ENCODE measurements at places on chromosomes 4 and X.

- no peak for DNase-seq
These were observed 207.6 kb upstream of the MAMLD1 start for GRCh38 chrX:150155436-150156035.

- no peak for DNase-seq
These were observed 96.6 kb upstream of the DMD start for GRCh38 chrX:33307911-33308354.

- DNase-seq: no peak
These were observed 8.7 kb upstream of the FAM47A start for GRCh38 chrX:34140816-34141215.

GRCh38 chr4:173532725-173533511 is 2.9 kb upstream of the HAND2 start:
- no peak for DNase-seq

- no peak for DNase-seq
These were observed 60.9 kb downstream of the SOWAHB start for GRCh38 chr4:76836860-76837562.

GRCh38 chr4:52912608-52913007 is 50.5 kb downstream of the RASL11B start:
- no peak for DNase-seq

- DNase-seq: no peak
These were observed 44.9 kb downstream of the AFAP1 start for GRCh38 chr4:7894677-7895181.

DNA sequence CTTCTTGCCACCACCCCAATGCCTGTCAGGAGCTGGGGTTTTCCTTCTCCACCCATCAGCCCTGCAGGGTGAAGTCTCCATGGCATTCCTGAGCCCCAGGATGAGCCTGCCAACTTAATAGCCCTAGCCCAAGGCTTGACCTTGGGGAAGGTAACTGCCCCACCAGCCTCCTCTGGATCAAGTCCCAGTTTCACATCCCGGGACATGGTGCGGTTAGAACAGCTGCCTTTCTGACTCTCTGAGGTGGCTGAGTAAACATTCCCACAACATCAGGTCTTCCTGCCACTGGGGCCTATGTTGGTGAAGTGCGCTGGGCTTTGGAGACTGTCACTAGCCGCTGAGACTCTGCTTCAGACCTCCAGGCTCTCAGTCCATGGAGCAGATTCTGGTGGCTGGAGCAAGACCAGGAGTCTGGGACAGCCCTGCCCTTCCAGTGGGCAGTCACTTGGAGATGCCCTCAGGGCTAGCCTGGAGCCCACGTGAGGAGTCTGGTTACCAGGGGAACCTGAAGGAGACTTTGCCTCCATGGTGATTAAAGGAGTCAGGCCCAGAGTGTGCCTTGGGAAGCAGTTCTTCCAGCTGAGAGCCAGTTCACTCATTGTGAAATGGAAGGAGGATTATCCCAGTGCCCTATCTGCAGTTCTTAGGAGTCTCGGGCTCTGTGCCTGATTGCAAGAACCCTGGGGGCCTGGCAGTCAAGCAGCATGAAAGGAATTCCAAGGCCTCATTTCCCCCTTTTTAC is 56.8 kb downstream of the SMIM20 start:
- DNase-seq: no peak

DNA sequence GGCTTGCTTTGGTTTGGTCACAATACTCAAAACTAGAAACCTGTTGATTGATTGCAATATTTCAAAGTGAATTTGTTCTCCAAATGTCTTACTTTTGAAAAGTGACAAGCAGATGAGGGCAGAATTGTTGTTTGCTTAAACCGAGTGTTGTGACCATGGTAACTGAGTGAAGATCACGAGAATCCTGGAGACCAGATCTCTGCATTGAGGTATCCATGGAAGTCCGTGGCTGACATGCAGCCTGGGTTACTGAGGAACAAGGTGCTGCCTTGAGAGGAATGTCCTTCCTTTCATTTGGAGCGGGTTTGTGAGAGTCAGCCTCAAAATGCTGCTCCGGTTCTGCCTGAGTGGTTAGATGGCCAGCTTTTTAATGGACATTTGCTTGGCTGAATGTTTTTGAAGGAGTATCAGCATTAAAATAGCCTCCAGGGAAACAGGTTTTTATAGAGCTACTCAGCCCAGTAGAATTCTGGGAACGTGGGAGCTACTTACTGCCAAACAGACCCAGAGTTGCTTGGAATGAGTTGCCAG is 31.3 kb downstream of the NYX start:
- DNase-seq: no peak

DNA sequence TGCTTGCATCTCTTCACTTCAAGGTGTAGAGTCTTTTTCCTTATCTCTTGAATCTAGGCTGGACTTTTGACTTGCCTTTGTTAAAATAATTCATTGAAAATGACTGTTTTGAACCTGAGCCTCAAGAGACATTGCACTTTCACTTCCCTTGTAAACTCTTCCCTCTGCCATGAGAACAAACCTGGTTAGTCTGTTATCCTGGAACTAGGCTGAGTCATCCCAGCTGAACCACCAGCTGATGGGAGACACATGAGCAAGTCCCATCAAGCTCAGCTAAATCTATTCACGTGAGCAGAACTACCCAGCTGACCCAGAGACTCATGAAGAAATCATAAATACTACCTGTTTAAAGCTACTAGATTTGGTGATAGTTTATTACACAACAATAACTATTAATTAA is 202.3 kb upstream of the CENPE start:
- no peak for DNase-seq

DNA sequence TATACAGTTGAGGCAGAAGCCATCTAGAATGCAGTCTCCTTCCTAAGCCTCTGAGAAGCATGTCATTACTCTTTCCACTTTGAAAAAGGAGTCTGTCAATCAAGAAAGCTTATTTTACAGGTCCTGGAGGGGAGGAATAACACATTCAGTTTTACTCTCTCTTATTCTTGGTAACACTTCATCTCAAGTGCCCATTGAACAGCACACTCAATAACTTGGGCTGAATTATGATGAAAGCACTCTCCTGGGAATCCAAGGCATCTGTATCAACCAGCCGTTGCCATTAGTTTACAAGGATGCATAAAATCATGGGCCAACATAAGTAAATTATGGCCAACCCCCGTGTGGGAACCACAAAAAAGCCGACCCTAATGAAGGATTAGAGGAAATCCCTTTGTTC is 282.4 kb downstream of the C4orf33 start:
- DNase-seq: no peak

GRCh38 chrX:153200462-153200861 is 21.4 kb downstream of the MAGEA1 start:
- DNase-seq: no peak

- no peak for DNase-seq
These were observed 67.2 kb downstream of the RPS3A start for GRCh38 chr4:151166636-151167035.

- DNase-seq: no peak
These were observed 208.6 kb downstream of the VEGFC start for GRCh38 chr4:176584031-176584606.

DNA sequence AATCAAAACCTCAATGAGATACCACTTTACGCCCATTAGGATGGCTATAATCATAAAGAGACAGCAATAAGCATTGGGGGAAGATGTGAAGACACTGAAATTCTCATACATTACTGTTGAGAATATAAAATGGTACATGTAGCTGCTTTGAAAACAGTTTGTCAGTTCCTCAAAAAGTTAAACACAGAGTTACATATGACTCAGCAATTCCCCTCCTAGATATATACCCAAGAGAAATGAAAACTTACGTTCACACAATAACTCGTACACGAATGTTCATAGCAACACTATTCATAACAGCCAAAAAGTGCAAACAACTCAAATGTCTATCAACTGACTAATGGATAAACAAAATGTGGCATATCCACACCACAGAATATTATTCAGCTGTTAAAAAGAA is 36.6 kb downstream of the PHF8 start:
- DNase-seq: no peak

- peak; percentile 53 for DNase-seq
These were observed 66.2 kb upstream of the AFAP1 start for GRCh38 chr4:8005814-8006215.

DNA sequence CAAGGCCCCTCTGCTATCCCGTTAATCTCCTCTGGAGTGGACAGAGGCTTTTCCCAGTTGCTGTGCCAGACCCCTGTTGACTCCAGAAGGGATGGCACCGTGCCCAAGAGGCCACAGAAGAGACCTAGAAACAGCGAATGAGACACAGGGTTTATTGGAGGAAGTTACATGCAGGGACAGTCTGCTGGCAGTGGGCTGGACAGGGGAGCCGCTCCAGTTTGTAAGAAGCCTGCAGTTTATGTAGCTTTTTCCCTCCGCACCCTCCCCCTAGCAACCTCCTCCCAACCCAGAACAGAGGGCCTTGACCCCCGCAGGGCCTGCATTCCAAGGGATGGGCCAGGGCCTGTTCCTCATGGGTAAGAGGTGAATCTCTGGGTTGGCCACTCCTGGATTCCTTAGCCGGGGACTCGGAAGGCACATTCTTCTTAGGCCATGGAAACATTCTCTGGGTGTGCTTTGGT is 216.8 kb upstream of the PSAPL1 start:
- no peak for DNase-seq

DNA sequence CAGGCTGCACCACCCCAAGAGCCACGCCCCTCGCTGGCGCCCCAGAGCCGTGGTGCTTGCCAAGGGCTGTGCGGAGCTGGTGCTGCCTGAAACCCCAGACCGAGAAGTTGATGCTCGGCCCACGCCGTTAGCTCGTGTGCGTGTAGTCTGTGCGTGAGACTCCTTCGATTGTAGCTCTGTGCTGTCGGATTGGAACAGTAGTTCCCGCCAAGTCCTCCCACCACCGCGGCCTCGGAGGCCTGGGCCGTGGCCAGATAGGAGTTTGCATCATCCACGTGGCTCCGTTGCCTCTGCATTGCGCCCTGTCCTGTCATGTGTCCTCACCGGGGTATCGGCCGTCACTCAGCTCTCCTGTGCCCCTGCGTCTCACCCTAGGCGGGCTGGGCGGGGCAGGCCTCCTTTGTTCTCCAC is 24.2 kb downstream of the TNIP2 start:
- DNase-seq: no peak

GRCh38 chrX:68902706-68903504 is 74.1 kb downstream of the EFNB1 start:
- no peak for DNase-seq

- no peak for DNase-seq
These were observed 16.3 kb downstream of the L1CAM start for GRCh38 chrX:153869473-153870287.

Measured in upper lobe of left lung (tissue), 6 donors.